ENCODE measurements at places on chromosomes 13 and 19.

DNA sequence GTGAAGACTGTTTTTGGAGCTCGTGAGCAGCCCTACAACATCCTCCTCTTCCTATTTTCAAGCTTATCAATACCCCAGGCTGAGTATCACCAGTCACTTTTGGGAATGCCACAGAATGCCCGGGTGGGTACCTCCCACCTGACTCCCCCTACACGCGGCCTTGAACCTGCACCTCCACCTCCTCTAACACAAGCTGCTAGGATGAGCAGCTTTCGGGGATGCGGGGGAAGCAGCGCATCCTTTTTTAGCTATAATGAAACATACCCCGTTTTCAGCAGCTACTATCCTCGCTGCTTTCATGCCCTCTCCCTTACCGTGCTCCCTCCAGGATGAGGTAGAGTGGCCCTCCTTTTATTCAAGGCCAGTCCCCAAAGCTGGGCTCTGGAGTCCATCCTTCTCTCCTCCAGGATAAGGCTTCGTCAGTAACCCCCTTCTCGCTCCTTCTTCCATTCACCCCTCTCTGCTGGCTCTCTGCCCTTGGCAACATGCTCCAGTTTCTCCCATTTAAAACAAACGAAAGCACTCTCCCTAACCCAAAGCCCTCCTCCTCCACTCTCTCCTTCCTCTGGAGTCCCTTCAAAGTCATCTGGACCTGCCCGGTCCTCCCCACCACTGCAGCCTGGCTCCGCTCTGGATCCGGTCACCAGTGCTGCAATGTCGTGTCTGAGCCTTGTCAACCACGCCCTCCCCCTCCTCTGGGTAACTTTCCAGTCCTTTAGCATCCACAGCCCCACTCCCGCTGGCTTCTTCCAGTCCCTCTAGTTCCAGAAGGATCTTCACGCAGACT is 55.3 kb downstream of the STK24 start:
- DNase-seq: no peak

GRCh38 chr19:54506079-54506478 is 3.4 kb downstream of the LAIR2 start:
- no peak for DNase-seq

GRCh38 chr19:944663-945241 is 18.9 kb downstream of the ARID3A start:
- DNase-seq: no peak

DNA sequence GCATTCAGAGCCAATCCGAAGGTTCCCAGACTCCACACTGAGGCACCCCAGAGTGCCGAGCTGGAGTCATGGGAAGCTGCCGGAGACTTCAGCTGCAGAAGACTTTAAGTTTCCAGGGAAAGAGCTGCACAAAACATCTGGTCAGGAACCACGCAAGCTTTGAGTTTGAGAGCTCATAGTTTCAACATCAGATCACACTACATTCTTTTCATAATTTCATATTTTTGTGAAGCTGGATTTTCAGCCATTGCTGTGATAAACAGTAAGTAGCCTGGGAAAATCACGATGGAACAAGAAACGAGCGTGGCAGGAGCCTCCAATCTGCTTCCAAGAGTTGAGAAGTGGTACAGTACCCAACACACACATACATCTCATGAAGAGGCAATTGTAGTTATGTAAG is 25.5 kb upstream of the ATP12A start:
- DNase-seq: no peak
